ENCODE measurements at places on chromosomes 7 and 10.

GRCh38 chr7:130960208-130960988 lies 226.4 kb upstream of the KLF14 start:
- DNase-seq: peak; percentile 69

- DNase-seq: no peak
Observed at GRCh38 chr7:116929021-116929420, 24.3 kb upstream of the ST7 start.

- DNase-seq: no peak
Observed at GRCh38 chr7:2553831-2554581, 1.3 kb downstream of the BRAT1 start.

- no peak for DNase-seq
Observed at GRCh38 chr7:100599911-100600729, 2.0 kb upstream of the PCOLCE start.

GRCh38 chr10:125722811-125723210 lies 3.3 kb downstream of the EDRF1 start:
- DNase-seq: no peak

GRCh38 chr7:28836716-28837115 lies 121.4 kb downstream of the TRIL start:
- DNase-seq: no peak
